ENCODE measurements at places on chromosomes 12 and 14.

- DNase-seq: peak; percentile 8
These were observed 46.3 kb downstream of the NTS start for GRCh38 chr12:85920324-85920947.

DNA sequence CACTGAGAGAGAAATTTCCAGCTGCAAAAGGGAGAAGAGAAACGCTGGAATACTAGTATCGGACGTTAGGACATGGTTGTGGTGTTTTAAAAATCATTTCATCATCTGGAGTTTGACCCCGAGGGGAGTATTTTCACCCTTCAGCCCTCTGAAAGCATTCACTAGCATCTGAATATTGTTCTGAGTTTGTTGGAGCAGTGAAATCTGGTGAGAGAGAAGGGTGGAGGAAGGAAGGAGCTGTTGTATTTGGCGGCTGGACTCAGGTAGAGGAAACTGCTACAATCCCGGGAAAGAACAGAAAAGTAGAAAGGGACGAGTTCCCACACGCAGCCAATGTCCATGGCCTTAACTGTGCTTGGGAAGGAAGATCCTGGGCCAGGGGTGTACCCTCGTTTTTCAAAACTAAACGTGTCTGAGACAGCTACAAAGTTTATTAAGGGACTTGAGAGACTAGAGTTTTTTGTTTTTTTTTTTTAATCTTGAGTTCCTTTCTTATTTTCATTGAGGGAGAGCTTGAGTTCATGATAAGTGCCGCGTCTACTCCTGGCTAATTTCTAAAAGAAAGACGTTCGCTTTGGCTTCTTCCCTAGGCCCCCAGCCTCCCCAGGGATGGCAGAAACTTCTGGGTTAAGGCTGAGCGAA lies 896 bp upstream of the CDKN1B start:
- DNase-seq: no peak

DNA sequence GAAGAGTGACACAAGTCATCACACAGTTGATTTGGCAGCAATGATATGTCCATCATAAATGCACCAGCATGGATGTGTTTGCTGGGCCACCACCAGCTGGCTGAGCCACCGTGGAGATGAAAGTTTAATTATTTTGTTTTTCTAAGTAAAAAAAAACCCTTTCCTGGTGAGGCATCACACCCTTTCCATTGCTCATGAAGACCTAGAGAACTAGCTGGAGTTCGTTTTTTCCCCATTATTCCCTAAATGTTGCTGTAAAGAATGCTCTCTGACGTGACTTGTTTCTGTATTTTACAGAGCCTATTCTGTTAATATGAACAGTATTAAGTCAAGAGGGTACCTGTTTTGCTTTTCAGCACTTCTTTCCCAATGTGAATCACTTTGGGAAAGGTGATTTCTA lies 257.9 kb downstream of the MSRB3 start:
- no peak for DNase-seq

GRCh38 chr14:73759183-73759713 lies 45.1 kb upstream of the PNMA1 start:
- no peak for DNase-seq

- no peak for DNase-seq
These were observed 52.9 kb upstream of the OXA1L start for GRCh38 chr14:22713631-22713950.

DNA sequence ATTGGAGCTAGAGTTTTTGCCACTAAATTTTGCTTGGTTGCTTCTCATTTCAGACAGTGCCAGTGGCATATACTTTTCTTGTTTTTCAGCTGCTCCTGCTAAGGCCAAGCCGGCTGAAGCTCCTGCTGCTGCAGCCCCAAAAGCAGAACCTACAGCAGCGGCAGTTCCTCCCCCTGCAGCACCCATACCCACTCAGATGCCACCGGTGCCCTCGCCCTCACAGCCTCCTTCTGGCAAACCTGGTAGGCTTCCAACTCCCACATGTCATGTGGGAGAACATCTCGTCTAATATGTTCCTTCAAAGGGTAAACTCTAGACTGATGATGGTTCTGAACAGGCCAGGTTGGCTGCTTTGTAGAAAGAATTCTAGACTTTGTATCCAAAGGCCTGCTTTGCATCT lies 11.0 kb downstream of the DLST start:
- no peak for DNase-seq

GRCh38 chr12:23853640-23854039 lies 95.8 kb downstream of the SOX5 start:
- DNase-seq: no peak

GRCh38 chr12:1073652-1074051 lies 82.6 kb downstream of the ERC1 start:
- DNase-seq: no peak

DNA sequence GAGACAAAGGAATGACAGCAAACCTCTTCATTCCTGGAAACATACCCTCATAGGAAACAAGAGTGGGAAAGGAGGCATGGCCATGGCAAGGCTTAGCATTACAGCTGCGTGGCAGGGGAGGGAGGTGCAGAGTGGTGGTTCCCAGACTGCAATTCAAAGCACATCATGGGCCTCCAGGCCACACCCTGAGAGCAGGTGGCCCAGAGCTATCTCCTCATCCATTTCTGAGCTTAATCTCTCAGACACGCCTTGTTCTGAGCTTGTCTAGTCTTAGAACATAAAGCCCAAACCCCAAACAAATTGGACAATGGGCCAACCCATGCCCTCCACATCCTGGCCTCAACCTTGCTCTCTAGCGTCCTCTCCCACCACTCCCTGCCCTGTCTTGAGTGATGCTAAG lies 5.9 kb upstream of the KRT3 start:
- DNase-seq: no peak

DNA sequence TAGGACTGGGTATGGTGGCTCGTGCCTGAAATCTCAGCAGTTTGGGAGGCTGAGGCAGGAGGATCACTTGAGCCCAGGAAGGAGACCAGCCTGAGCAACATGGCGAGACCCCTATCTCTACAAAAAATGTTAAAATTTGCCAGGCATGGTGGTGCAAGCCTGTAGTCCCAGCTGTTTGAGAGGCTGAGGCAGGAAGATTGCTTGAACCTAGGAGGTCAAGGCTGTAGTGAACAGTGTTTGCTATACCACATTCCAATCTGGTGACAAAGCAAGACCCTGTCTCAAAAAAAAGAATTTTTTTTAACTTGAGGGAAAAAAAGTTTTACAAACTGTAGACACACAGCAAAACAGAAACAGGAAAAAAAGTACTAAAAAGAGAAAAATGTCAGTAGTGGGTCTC lies 2.3 kb upstream of the MAP3K9 start:
- no peak for DNase-seq

DNA sequence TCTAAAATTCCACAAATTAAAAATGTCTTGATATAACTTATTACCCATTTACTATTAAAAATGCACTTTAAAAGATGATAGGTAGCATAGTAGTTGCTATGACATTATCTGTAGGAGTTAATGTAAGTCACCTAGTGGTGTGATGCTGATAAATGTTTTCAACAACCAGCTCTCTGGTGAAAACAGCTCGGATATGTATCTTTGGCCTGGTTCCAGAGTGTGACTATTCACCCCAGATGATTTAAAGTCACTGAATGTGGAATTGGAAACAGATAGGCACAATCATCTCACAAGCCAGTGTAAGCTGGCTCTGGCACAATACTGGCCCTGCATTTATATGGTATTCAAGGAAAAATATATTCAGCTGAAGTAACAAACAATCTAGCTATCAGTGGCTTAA lies 9.2 kb upstream of the CCDC196 start:
- peak; percentile 11 for DNase-seq

DNA sequence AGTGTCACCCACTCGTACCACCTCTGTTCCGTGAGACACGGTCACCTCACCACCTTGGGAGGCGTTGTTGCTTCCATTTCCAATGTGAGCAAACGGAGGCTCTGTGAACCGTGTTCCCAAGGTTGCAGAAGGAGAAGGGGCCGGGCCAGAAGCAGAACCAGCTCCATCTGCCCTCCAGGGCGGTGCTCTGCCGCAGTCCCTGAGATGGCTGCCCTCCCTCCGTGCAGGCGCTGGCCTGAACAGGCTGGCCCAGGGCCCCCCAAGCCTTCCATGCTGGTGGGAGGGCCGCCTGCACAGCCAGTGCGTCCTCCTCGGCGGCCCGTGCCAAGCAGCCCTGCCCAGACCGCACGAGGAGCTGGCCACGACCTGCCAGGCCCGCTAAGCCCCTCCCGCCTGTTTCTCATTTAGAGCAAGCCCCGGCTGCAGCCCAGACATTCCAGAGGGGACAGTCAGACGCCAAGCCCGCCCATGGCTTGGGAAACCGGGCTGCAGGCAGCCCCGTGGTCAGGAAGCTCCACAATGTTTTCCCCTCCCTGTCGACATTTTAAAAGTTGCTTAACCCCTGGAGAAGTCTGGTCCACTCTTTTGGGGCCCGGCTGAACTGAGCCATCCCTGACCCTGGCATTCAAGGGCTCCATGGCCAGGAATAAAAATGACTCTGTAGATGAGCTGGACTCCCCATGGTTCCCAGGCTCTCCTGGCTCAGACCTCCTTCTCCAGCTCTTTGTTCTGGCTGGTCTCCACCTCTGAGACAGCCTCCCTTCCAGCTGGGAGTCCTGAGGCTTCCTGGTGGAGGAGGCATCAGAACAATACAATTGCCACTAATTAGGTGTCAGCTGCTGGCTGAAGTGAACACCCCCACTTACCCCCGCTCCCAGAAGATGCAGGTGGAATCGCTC lies 236.0 kb downstream of the BCL11B start:
- DNase-seq: peak; percentile 63

DNA sequence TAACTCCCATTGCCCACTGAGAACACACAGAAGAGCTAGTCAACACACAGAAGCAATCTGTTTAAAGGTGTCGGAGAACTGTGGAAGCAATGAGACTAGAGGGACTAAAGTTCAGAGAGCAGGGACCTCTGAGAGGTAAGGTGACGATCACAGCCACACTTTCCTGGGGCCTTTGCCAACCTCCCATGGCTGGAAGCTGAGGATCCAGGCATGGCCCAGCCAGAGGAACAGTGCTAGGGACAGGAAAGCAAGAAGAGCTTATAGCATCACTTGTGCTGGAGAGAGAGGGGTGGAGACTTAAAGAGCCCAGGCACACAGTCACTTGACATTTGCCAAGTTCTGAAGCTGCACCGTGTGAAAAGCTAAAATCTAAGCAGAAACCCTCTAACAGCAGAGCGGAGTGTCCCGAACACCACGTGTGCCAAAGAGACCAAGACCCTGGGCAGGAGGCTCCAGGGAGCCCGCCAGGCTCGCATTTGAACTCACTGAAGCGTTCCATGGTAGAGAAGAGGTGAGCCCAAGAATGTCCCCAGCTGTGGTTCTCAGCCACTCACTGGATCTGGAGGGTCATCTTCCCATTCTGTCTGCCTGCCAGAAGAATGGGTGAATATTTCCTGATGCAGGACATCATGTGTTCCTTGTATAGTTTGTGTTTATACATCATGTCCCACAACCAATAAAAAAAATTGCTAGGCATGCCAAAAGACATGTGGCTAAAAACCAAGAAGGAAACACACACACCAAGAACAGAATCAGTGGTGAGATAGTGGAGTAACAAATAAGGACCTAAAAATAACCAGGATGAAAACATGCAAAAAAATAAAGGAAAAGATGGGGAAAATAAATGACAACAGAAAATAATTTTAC lies 174.0 kb upstream of the C14orf180 start:
- no peak for DNase-seq
